Hindlimb muscle (tissue), 1 donor: ENCODE measurements at places on chromosomes 13 and 19. TPM values are rescaled to one million over a fixed set of nuclear protein-coding genes. Genes with fewer than 3 reads are reported as not detected.

The ZFP30 gene
- 12.3 TPM for polyA plus RNA-seq

GRCh38 chr13:51714663-51715168, 89.2 kb downstream of the DHRS12 start:
- DNase-seq, result no peak

DNA sequence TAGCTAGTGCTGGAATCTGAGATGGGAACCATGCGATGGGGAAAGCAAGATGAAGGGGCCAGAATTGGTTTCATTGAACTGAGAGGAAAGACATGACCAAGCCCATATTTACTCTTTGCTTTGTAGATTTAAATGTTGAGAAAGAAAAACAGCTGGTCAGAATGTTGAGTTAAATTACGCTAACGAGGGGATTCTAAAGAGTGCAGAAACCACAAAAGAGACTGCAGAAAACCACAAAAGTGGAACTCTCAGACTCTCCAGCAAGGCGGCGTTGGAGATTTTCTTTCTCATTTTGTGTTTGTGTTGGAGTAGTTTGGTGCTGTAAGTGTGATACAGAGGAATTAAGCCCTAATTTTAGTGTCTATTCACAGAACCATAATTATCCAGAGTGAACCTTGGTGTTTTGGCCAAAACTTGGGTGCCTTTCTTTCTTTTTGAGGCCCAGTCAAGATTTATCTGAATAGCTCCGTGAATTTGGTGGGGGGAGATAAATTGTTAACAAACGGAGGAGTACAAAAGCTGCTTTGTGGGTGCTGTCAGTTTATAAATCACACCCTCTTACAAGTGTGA, 26.3 kb downstream of the SAE1 start:
- no peak for DNase-seq

The CIRBP gene
- polyA plus RNA-seq, result 528 TPM
